ENCODE measurements at places on chromosomes 2 and 18.
A peak's percentile ranks its signal among the peaks of the same experiment; 100 is the strongest.

- DNase-seq: no peak
Measured at GRCh38 chr2:178114462-178114861, 2.2 kb downstream of the RBM45 start.

DNA sequence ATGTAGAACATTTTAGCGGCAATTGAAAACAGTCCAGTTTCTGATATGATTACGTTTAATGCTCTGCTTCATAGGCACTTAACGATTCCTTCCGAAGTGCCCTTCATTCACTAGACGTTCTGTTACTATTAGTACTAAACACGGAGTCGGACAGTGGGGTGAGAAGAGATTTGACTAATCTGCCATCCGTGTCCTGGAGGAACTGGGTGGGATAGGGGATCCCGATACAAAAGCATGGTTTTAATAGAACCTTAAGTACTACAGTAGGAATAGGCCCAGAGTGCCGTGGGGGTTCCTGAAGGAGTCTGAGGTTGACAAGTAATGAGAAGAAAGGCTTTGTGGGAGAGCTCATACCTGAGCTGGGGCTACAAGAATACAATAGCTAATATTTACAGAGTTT is 631 bp downstream of the MORN2 start:
- no peak for DNase-seq

DNA sequence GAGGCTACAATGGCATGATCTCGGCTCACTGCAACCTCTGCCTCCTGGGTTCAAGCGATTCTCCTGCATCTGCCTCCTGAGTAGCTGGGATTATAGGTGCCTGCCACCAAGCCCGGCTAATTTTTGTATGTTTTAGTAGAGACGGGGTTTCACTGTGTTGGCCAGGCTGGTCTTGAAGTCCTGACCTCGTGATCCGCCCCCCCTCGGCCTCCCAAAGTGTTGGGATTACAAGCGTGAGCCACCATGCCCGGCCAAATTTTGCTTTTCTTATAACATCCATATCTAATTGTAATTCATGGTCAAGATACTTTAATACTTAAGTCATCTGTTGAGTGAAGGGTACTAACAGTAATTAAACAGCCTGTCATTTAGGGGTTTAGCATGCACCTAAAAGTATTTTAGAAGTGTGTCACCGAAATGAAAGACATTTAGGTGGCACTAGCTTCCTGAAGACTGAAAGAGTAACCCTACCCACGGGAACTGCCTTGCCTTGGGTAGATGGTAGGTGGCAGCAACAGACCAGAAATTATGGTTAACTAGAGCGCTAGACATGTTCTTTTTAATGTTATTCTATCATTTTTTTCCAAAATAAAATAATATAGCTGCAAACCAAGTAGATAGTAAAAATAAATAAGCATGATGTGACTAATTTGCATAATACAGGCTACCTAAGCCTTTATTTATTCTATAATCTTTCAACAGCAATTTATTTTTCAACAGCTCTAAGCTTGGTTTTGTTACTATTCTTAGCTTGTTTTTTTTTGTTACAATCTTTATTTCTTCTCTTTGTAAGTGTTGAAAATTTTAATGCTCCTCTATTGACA is 8.6 kb upstream of the ACYP2 start:
- DNase-seq: peak; percentile 63

DNA sequence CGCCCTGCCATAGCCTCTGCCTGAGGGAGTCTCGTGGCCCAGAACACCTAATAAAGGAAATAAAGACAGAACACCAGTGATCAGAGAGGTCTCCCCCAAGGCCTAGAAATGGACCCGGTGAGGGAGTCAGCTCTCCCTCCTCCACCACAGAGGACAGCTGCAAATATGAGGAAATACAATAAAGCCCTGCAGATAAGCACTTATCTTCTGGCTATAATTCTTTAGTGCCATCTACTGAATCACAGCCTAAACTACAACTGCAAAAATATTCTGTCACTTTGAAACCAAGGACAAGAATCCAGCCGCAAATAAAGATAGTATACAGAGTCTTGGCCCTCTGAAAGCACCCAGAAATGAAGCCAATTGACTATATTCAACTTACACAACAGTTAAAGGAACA is 42.4 kb upstream of the TACR1 start:
- peak; percentile 43 for DNase-seq

- no peak for DNase-seq
Measured at GRCh38 chr2:168797286-168797655, 5.2 kb upstream of the NOSTRIN start.

DNA sequence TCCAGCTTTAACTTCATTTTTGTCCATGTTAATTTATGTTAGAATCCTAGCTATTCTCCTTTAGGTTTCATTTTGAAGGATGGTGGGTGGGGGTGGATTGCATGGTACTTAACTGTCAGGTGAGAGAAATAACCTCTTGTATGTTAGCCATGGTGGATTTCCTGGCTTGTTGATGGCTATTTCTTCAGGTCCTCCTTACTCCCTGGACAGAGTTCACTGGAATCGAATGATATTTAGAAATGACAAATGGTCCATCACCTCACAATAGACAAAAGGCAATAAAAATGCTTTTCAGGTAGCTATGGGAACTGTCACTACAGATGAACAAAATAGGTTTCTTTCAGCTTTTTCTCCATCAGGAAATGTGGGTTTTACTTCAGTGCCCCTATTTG is 91.7 kb downstream of the EML6 start:
- DNase-seq: no peak

DNA sequence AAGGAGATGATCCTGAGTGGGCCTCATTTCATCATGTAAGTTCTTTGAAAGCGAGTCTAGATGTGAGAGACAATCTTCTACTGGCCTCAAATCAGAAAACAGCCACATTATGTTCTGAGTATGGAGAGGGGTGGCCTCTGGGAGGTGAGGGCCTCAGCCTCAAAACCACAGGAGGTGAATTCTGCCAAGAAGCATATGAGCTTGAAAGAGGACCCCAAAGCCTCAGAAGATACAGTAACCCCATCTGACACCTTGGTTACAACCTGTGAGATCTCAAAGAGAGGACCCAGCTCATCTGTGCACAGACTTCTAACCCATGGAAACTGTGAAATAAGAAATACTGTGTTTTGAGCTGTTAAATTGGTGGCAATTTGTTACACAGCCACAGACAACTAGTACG is 200.1 kb downstream of the ARHGAP15 start:
- DNase-seq: no peak

DNA sequence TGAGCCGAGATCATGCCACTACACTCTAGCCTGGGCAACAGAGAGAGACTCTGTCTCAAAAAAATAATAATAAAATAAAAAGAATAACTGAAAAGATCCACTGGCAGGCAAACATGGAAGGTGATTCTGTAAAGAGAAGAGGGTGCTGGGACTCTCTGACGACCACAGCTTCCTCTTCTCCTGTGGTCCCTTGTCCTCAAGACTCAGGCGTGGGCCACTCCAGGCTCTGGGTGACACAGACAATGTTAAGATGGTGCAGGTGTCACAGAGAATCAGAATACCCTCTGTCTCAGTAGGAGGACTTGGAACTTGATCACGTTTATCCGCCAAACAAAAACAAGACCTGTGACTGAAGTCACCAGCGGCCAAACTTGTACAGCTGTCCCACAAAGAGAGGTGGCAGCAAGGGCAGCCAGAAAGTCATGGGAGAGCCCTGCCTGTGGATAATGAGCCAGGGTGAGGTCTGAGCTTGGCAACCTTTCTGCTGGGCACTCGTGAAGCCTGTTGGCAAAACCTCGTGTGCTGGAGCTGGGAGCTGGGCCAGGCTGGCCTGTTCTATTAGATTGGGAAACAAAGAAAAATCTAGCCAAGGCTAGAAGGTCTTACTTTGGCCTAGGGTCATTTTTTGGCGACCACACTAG is 76.4 kb upstream of the ITGA6 start:
- no peak for DNase-seq
